ENCODE measurements at places on chromosomes 5 and 9.

DNA sequence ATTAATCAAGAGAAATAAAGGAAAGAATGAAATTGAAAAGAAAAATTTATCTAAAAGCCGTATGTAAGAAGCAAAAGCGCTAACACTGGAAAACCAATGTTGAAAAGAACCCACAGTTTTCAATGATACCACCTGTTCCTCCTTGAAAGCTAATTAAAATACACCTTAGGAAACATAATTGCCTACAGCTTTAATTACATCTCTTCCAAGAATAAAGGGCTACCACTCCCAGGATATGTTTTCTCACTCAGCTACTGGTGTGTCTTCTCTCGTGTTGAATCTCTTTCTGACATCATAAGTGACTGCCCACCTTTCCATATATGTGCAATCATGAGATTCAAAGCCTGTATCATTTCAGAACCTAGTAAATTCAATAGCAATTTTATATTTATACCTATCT lies 880.6 kb upstream of the DMAC1 start:
- DNase-seq: no peak

DNA sequence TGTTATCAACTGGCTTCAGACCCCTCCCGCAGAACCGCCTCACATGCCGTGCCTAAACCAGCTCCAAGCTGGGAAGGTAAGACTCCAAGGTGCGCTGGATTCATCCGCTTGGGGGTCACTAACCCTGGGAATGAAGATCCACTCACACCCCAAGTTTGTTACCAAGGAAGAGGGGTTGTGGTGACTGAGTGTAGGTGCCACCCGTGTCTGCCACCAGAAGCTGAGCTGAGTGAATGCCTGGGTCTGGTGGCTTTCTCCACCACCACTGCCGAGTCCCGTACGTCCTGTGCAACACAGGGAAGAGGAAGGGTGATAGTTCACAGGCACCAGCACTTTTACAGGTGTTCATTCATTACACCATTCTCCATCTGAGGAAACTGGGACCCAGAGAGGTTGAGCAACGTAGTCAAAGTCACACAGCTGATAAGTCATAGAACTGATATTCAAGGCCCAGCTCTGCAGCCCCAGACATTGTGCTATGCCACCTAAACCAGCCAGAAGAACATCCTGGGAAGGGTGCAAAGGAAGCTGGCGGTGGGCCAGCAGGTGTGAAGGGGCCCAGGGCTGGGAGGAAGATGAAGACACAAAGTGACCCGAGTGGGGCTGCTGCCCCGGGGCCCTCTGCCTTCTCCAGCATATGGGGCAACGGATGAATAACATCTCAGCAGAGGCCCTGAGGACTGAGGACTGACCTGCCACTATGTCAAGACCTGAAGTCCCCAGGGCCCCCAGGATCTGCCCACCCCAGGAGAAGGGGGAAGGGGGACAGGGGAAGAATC lies 70.9 kb upstream of the PPP1R26 start:
- DNase-seq: no peak

DNA sequence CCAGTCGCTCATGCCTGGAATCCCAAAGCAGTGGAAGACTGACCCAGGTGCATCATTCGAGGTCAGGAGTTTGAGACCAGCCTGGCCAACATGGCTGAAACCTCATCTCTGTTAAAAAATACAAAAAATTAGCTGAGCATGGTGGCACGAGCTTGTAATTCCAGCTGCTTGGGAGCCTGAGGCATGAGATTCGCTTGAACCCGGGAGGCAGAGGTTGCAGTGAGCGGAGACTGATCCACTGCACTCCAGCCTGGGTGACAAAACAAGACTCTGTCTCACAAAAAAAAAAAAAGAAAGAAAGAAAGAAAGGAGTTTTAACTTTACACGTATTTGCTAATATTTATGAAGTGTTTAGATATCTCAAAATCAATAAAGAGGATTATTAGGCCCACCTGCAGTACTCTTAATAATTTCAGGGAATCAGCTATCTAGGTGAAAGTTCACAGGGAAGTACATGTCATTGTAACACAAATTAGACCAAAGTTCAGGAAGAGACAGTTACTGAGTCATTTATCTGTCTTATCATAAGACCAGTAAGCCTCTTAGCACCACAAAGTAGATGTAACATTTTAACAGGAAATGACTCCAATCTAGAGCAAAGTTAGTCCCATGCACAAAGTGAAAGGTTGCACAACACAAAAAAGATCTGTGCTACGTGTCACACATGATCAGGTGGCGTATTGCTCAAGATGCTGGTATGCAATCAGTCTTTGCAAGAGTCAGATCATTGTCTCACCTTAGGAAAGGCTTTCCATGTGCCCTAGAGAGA lies 34.1 kb upstream of the PLIN2 start:
- DNase-seq: peak; percentile 100

GRCh38 chr5:139386050-139386438 lies 2.9 kb upstream of the SLC23A1 start:
- no peak for DNase-seq

DNA sequence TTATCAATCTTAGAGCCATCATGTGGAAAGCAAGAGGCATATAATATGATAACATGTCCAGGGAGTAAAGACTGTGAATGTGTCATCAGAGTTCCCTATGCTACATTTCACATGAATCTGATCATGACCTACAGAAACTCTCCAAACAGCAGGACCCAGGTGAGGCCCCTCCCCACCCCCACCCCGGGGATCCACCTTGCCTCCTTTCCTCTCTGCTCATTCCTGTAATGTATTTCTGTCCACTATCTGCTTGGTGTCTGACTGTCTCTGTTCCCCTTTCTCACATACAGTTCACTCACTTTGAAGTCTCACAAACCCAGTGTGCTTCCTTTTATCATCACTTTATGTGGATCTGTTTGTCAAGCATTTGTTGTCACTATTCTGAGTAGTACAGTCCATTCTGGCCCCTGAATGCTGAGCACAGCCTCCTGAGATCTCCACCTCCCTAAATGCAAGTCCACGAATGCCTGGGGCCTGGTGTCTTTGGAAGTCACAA lies 76.4 kb upstream of the SMARCA2 start:
- no peak for DNase-seq

DNA sequence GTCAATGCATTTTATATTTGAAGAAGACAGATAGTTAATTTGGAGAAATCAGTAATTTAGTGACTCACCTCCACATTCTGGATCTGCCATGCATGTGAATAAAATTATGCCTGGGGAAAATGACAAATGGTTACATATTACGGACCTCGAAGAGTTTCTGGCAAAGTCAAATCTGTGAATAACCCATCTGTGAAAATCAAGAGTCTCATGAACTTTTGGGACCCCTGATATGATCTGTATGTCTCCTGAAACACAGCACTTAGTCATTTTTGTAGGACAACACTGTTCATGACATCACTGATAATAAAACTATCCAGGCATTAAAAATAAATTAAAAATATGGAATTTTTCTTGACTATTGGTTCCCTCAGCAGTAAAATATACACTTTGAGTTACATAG lies 584.5 kb downstream of the TLE4 start:
- DNase-seq: no peak

DNA sequence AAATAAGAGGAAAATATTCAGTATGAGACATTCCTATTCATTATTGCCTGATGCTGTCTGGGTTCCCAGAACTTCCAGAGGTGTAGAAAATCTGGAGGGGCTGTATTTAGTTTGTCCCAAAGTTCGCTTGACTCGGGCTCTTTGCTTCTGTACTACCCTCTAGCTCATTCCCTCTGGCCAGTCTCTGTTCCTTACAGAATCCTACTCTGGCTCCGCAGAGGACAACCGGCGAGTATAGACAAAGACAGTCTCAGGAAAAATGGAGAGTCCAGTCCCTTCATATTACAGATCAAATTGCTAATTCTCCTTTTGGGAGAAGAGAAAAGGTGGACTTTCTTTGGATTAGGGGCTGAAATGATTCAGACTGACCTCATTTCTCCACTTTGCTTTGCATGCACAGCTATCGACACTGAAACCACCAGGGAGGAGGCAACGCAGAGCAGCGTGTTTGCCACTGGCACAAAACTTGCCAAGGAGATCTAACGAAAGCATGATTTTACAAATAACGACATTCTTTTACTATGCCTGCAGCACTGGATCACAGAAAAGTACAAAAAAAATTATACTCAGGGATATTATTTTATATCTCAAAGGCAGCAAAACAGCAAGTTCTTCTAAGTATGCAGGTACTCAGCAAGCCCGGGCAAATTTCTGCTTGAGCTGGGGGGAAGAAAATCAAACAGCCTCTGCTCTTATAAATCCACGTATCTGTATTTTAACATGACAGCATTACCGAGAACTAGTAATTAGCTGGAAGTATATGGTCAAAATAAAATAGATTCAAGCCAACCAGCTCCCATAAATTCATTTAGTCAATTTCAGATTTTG lies 279.7 kb downstream of the NPR3 start:
- DNase-seq: no peak

GRCh38 chr5:134435560-134435959 lies 23.9 kb upstream of the CDKN2AIPNL start:
- no peak for DNase-seq

Data from kidney epithelial cell (primary cell).